ENCODE measurements at places on chromosomes 7 and 10. TPM values are rescaled to one million over a fixed set of nuclear protein-coding genes. Genes with fewer than 3 reads are reported as not detected.

PRSS1 gene
- not detected for total RNA-seq

SPAM1 gene
- total RNA-seq = not detected

PKD1L1 gene
- 0.12 TPM for total RNA-seq

PAX4 gene
- not detected for total RNA-seq

PRPS1L1 gene
- not detected for total RNA-seq

CCDC172 gene
- total RNA-seq = not detected

CFAP70 gene
- total RNA-seq = 1.3 TPM

MBLAC1 gene
- total RNA-seq = 2.9 TPM

TMUB1 gene
- total RNA-seq = 24.5 TPM

SPDYE16 gene
- total RNA-seq = not detected

IFIT2 gene
- total RNA-seq = 11.9 TPM

GIMAP5 gene
- total RNA-seq = under 0.01 TPM

NOS3 gene
- 3.9 TPM for total RNA-seq

EBLN1 gene
- not detected for total RNA-seq

GJD4 gene
- total RNA-seq = 0.16 TPM

CARD11 gene
- not detected for total RNA-seq

GSTO2 gene
- 0.85 TPM for total RNA-seq

PNLIP gene
- not detected for total RNA-seq

C10orf90 gene
- total RNA-seq = not detected

ARHGEF35 gene
- total RNA-seq = 2.8 TPM

LRRC4 gene
- 0.12 TPM for total RNA-seq

PLEKHS1 gene
- total RNA-seq = 0.24 TPM

SLC18A2 gene
- total RNA-seq = not detected

AKR1C4 gene
- not detected for total RNA-seq

SFTPD gene
- total RNA-seq = not detected
